ENCODE measurements at places on chromosomes 11 and 22. TPM values are rescaled to one million over a fixed set of nuclear protein-coding genes. Genes with fewer than 3 reads are reported as not detected.
A peak's percentile ranks its signal among the peaks of the same experiment; 100 is the strongest.

DNA sequence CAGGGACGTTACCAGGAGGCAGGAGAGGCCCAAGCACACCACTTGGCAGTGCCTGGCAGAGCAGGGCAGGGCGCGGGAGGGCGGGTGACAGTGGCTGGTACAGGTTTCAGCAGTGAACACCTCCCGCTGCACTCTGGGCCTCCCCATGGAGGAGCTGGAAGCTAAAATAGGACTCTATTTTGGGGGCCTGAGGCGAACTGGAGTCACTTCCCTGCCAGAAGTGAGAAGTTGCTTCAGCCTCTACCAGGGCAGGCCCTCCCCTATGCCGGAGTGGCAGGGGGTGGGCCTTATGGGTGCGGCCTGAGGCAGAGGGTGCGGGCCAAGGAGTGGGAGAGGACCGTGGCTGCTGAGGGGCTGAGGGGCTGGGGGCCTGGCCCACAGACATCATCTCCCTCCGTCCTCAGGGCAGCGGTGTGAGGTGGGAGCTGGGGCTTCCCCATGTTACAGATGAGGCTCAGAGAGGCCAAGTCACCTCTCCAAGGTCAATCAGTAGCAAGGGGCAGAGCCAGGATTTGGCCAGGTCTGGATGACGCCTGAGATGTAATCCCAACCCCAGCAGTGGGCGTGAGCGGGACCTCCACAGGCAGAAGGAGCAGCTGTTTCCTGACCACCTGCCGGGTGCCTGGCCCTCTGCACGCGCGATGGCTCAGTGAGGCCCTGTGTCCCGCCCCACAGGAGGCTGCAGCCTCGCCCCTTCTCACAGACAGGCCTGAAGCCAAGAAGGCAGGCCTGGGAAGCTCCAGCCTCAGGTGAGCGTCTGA, 39.3 kb downstream of the KCNJ4 start:
- DNase-seq = no peak

- DNase-seq = peak; percentile 90
Observed at GRCh38 chr11:65291613-65292012, 23.1 kb upstream of the CDC42EP2 start.

Gene OVOL1
- not detected for total RNA-seq

Gene MRTFA
- 44.9 TPM for total RNA-seq

DNA sequence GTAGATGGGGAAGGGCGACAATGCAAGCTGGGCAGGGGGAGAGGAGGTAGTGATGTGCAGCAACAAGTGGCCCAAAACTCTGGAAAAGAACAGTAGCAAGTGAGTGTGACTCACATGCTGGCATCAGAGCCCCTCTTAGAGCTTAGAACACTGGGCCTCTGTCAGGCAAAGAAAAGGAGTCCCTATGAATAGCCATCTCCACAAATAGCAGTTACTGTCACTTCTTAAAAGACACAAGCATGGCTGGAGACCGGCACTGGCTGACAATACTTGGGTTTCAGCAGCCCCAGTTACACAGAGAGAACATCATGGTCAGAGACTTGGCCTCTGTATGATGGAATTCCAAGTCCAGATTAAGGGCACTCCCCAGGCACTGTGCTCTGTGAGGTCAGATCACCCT, 58.2 kb downstream of the PRCP start:
- no peak for DNase-seq

DNA sequence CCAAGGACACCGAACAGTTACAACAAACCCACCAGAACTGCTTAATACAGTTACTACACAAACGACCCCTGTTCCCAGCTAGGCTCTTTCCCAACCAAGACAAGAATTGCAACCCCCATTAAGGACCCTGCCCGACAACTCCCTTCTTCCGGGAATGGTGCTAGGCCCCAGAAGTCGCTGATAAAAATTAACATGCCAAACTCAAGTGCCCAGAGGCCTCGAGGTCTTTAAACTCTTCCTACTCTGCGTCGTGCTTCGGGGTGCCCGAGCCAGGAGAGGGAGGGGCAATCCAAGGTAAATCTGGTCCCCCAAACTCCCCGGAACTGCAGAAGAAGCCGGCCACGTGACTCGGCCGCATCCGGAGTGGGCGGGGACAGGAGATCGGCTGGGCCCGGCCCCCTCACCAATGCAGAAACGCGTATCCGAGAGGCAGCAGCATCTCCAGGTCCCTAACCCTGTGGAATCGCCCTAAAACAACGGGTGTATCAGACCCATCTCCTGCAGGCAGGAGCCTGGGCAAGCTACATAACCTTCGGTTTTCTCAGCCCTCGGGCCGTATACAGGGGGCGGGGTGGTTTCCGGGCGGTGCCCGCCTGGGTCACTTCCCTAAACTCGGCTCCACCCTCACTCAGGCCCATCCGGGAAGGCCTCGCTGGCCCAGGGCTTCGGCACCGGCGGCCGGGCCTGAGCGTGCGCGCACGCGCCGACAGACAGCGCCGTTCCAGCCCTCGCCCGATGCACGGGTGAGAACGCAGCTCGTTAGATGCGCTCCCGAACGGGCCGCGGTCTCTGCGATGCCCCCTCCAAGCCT, 1.1 kb downstream of the CFL1 start:
- peak; percentile 70 for DNase-seq

Gene TMEM191B
- total RNA-seq = 2.3 TPM

DNA sequence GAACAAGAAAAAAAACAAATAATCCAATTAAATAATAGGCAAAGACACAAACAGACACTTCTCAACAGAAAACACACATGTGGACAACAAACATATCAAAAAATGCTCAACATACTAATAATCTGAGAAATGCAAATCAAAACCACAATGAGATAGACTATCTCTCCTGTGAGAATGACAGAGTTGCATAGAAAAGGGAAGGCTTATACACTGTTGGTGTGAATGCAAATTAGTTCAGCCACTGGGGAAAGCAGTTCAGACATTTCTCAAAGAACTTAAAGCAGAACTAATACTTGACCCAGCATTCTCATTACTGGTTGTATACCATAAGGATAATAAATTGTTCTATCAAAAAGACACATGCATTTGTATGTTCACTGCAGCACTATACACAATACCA, 637.8 kb upstream of the LUZP2 start:
- no peak for DNase-seq

DNA sequence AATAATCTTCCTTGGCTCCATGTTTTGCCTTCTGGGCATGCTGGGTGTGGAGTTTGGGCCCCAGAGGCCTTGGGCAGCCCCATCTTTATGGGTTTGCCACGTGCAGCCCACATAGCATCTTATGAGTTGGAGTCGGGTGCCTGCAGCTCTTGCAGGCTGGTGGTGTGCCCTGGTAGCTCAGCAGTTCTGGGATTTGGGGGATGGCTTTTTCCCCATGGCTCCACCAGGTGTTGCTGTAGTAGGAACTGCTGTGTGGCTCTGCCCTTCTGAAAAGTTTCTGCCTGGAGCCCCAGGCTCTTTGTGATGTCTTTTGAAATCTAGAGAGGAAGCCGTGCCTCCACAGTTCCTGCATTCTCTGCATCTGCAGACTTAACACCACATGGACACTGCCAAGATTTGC, 16.8 kb downstream of the EED start:
- DNase-seq = no peak
